Lower leg skin (tissue), 4 donors: ENCODE measurements at places on chromosomes 2 and 18. TPM values are rescaled to one million over a fixed set of nuclear protein-coding genes. Genes with fewer than 3 reads are reported as not detected.

CD226 gene
- 0.26 TPM for total RNA-seq

VWC2L gene
- not detected for total RNA-seq

CNTNAP5 gene
- not detected for total RNA-seq

NYAP2 gene
- not detected for total RNA-seq

DSG1 gene
- 1,512 TPM for total RNA-seq

ARHGAP28 gene
- 3.9 TPM for total RNA-seq

ANKRD62 gene
- total RNA-seq = not detected

ASIC4 gene
- not detected for total RNA-seq

FBXO41 gene
- 3.7 TPM for total RNA-seq

CENPA gene
- total RNA-seq = 0.91 TPM

ALMS1 gene
- 12.8 TPM for total RNA-seq

RGPD3 gene
- total RNA-seq = 0.32 TPM

LRP2 gene
- total RNA-seq = 0.05 TPM

REG1B gene
- total RNA-seq = not detected

NHEJ1 gene
- 13.2 TPM for total RNA-seq

PRLH gene
- not detected for total RNA-seq

CACNB4 gene
- total RNA-seq = 2.4 TPM

NEURL3 gene
- total RNA-seq = 3.0 TPM

EMILIN1 gene
- 9.4 TPM for total RNA-seq

PRKCE gene
- total RNA-seq = 10.3 TPM

SIX3 gene
- total RNA-seq = not detected

DSG2 gene
- total RNA-seq = 28.0 TPM

SERPINB4 gene
- not detected for total RNA-seq

TUBB8B gene
- total RNA-seq = not detected

ZNF521 gene
- 15.4 TPM for total RNA-seq

KCNJ3 gene
- 0.42 TPM for total RNA-seq

SPAST gene
- total RNA-seq = 26.6 TPM

WNT10A gene
- 14.2 TPM for total RNA-seq

PARD6G gene
- 122 TPM for total RNA-seq

CCDC74A gene
- 6.4 TPM for total RNA-seq

LAMA3 gene
- total RNA-seq = 174 TPM

NFU1 gene
- 17.9 TPM for total RNA-seq

ARHGEF4 gene
- 108 TPM for total RNA-seq

DNAJC5G gene
- total RNA-seq = not detected

LIMS3 gene
- 0.81 TPM for total RNA-seq

DNAH6 gene
- 0.15 TPM for total RNA-seq

MAPK4 gene
- total RNA-seq = 4.3 TPM

STPG4 gene
- total RNA-seq = not detected

ASPRV1 gene
- 771 TPM for total RNA-seq

ACADL gene
- 2.5 TPM for total RNA-seq

SLC14A1 gene
- total RNA-seq = 7.6 TPM

C2orf69 gene
- 12.7 TPM for total RNA-seq

SERPINB7 gene
- total RNA-seq = 354 TPM

DYSF gene
- total RNA-seq = 0.93 TPM

RNF152 gene
- 112 TPM for total RNA-seq

DYNAP gene
- total RNA-seq = not detected

GAREM2 gene
- 0.04 TPM for total RNA-seq

LRRC30 gene
- total RNA-seq = not detected

REEP1 gene
- 0.04 TPM for total RNA-seq

VAMP8 gene
- total RNA-seq = 88.3 TPM

BOLL gene
- total RNA-seq = not detected

C2orf68 gene
- total RNA-seq = 19.1 TPM

GPR155 gene
- total RNA-seq = 20.2 TPM

ERBB4 gene
- total RNA-seq = 0.97 TPM

SAG gene
- total RNA-seq = not detected

RAB17 gene
- total RNA-seq = 6.3 TPM
